ENCODE measurements at places on chromosomes 2 and 18.
A peak's percentile ranks its signal among the peaks of the same experiment; 100 is the strongest.

- DNase-seq, result no peak
Measured at GRCh38 chr2:104033399-104033798, 820.5 kb upstream of the POU3F3 start.

- no peak for DNase-seq
Measured at GRCh38 chr2:109367683-109368082, 238.7 kb downstream of the SH3RF3 start.

- DNase-seq, result no peak
Measured at GRCh38 chr2:127047716-127048617, 59.0 kb downstream of the BIN1 start.

DNA sequence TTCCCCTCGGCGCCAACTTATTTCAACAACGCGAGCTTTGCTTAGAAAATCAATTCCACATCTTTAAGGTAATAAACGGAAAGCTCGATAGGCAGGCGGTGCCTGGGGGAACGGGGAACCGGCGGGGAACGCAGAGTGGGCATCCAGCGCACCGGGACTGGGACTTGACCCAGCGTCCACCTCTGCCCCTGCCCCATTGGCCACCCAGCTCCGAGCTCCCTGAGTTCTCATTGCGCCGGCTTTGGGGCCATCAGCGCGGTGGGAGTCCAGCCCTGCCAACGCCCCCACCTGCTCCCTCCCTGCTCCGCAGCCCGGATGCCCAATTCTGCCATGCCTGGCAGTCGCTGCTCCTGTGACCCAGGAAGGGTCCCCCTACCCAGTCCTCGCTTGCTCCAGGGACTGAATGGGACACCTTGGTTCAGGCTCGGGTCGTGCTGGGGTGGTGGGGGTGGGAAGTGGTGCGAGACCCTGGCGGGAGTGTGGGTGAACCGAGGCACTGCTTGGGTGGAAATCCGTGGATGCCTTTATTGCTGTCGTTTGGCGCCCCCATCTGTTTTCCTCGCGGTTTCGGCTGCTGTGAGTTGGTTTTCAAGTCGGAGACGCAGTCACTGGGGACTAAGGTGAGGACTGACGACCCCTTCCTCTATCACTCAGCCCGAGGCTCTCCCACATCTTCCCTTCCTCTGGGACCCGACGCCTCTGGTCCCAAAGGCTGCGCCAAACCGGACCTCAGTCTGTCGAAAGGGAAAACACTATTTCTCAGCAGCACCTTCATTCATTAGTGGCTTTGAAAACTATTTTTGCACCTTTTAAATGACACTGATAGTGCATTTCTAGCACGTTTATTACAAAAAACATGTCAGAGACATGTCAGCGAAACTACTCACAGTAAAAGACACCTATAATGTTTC, 2.4 kb upstream of the EVX2 start:
- peak; percentile 41 for DNase-seq

GRCh38 chr2:225033440-225034318, 8.6 kb downstream of the DOCK10 start:
- no peak for DNase-seq

DNA sequence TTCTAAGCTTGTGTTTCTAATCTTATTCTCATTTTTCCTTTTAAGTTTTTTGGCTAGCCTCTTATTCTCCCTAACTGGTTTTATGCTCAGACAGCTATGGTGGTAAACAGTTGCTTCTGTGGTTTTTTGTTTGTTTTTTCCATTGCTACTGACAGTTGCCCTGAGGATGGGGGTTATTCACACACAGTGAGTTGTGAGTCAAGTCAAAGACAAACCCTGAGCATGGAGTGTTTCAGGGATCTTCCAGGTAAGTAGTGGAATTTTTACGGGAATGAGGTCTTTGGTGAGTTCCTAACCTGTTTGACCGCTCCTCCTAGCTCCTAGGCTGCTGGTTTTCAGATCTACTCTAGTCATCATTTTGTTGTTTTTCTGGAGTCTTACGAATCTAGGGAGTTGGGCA, 162.8 kb downstream of the ZNF407 start:
- DNase-seq, result no peak

Measured in NCI-H2171 treated with DMSO at 0.1 percent for 48 hours (cell line).